Endothelial cell of umbilical vein (primary cell): ENCODE measurements at places on chromosomes 11 and 22. TPM values are rescaled to one million over a fixed set of nuclear protein-coding genes. Genes with fewer than 3 reads are reported as not detected.

Gene FDX1
- 9.9 and 11.0 TPM in 2 replicates for total RNA-seq

Gene TMEM121B
- 0.33 and 0.37 TPM in 2 replicates for total RNA-seq

Gene OR52I2
- total RNA-seq, result not detected in 2 replicates

Gene CASP12
- total RNA-seq, result 2.6 and 3.9 TPM in 2 replicates
